Osteocyte (in vitro differentiated cells): ENCODE measurements at places on chromosomes 1 and 21. TPM values are rescaled to one million over a fixed set of nuclear protein-coding genes. Genes with fewer than 3 reads are reported as not detected.
A peak's percentile ranks its signal among the peaks of the same experiment; 100 is the strongest.

Gene ETV3L
- not detected in 2 replicates for total RNA-seq

Gene FCRL5
- total RNA-seq = not detected in 2 replicates

- DNase-seq = no peak
Observed at GRCh38 chr1:89087241-89087640, 22.2 kb upstream of the GBP1 start.

Gene ANGPTL1
- 0.43 and 0.57 TPM in 2 replicates for total RNA-seq

GRCh38 chr1:66357478-66358197, 176.3 kb upstream of the SGIP1 start:
- DNase-seq = no peak

GRCh38 chr1:207069061-207069460, 16.0 kb downstream of the PFKFB2 start:
- no peak for DNase-seq

GRCh38 chr1:170594066-170594626, 62.2 kb downstream of the GORAB start:
- DNase-seq = no peak

Gene AADACL4
- total RNA-seq = not detected in 2 replicates

- no peak for DNase-seq
Observed at GRCh38 chr21:36027347-36027746, 33.0 kb downstream of the SETD4 start.

DNA sequence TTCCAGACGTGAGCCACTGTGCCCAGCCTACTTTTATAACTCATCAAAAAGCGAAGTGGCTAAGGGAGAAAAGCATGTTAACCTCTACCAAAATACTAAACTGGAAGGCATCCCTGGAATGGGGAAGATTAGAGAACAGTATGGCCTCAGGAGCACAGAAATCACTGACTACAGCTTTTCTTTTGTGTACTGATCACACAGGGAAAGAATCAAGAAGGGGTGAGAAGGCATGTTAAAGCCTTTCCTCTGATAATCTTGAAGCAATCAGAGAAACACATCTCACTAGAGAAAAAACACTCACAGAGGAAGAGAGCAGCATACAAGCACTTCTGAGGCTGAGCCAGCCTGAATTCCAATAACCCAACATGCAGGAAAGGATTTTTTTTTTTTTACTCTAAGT, 10.7 kb downstream of the PCAT6 start:
- DNase-seq = no peak

Gene MATN1
- total RNA-seq = 0.39 and 0.99 TPM in 2 replicates

GRCh38 chr1:84800090-84801073, 92.6 kb downstream of the LPAR3 start:
- no peak for DNase-seq

Gene PCAT6
- total RNA-seq = 3.8 and 5.2 TPM in 2 replicates

- DNase-seq = no peak
Observed at GRCh38 chr1:39657923-39658485, 13.9 kb downstream of the NT5C1A start.

GRCh38 chr1:163656095-163656759, 334.5 kb downstream of the NUF2 start:
- no peak for DNase-seq

Gene EFHD2
- total RNA-seq = 20.3 and 21.9 TPM in 2 replicates

- no peak for DNase-seq
Observed at GRCh38 chr1:111236806-111237205, 9.3 kb downstream of the CHI3L2 start.

DNA sequence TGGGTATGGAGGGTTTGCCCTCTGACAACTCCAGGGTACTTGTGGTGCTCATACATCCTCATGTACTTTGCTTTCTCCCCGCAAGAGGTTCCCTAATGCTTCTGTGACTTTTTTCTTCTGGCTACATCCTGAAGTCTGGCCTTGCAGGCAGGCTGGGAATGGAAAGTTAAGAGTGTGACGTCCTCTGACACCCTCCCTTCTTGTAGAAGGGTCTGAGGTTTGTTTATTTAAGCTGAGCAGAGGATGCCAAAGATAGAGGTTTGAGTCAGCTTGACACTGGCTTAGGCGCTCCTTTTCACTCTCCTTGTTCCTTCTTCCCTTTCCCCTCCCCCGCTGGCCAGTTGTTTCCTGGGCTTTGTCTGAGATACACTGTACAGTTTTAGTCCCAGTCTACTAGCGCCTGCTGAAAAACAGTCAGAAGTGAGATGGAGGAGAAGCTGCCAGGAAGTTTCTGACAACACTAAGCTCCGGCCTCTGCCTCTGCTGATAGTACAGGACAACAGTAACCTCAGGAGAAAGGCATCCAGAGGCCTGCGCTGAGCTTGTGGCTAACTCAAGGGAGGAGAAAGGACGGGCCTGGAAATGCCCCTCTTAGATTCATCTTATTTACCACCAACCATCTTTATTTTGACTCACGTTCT, at the start of gene MACF1:
Gene MACF1, plus strand, starts transcription at position 255 of the 641 bp plus-strand sequence. Its CDS starts 328 bp downstream, at position 583.
- DNase-seq = no peak

- no peak for DNase-seq
Observed at GRCh38 chr1:88659552-88659951, 24.5 kb upstream of the PKN2 start.

Gene RGS13
- not detected in 2 replicates for total RNA-seq

- DNase-seq = no peak
Observed at GRCh38 chr1:38624336-38625039, 235.1 kb downstream of the RRAGC start.

DNA sequence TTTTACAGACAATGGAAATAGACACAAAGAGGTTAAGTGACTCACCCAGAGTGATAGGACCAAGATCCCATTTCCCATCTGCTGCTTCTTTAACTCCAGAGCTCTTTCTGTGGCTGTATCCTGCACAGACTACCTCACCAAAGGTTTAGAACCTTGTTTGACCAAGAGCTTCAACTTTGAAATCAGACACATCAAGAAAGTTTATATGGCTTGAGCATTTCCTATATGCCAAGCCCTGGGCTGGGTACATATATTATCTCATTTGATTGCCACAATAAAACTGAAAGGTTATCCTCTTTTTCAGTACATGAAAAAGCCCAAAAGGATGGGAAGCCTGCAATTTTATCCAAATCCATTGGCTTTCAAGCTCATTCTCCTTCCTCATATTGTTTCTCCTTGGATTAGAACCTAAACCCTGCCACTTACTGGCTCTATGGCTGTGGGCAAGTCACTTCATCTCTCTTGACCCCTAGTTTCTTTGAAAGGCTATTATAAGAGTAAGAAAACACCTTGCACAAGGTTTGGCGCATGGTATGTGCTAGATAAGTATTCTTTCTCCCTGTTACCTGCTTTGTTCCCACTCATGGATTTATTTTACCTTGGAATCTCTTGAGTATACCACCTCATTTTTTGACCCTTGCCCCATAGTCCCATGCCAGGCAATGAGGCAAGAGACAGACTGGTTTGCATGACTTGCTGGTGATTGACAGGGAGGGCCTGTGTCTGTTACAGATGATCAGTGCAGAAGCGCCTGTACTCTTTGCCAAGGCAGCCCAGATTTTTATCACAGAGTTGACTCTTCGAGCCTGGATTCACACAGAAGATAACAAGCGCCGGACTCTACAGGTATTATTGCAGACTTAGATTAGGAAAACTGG, 34.5 kb upstream of the KCNQ4 start:
- DNase-seq = no peak

DNA sequence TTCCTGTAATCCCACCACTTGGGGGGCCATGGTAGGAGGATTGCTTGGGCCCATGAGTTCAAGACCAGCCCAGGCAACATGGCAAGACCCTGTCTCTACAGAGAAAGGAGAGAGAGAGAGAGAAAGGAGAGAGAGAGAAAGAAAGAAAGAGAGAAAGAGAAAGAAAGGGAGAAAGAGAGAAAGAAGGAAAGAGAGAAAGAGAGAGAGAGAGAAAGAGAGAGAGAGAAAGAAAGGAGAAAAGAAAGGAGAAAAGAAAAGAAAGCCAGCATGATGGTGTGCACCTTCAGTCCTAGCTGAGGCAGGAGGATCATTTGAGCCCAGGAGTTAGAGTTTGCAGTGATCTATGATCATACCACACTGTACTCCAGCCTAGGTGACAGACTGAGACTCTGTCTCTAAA, 82.8 kb downstream of the DISP3 start:
- DNase-seq = no peak

GRCh38 chr1:46757956-46758528, 39.1 kb upstream of the EFCAB14 start:
- no peak for DNase-seq

DNA sequence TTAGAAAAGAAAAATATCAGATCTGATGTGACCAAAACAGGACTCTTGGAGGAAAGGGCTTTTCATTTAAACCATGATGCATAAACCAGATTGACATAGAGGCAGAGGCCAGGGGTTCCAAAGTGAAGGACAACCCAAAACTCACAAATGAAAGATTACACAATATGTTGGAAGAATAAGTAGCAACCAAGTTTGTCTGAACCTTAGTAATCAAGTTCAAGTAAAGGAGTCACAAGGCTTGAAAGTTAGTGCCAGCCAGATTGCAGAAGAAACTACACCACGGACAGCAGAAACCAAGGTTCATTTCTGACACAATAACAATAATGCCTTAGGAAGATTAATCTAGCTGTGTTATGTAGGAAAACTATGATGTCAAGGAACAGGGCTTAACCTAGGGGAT, 124.6 kb downstream of the ZC3H11B start:
- no peak for DNase-seq

- DNase-seq = no peak
Observed at GRCh38 chr1:41653574-41653973, 169.1 kb upstream of the EDN2 start.

- no peak for DNase-seq
Observed at GRCh38 chr21:17612023-17612564, 607 bp downstream of the BTG3 start.

Gene A3GALT2
- 0.35 TPM in 1 of 2 replicates, not detected in the other for total RNA-seq

- no peak for DNase-seq
Observed at GRCh38 chr1:150271291-150271959, 1.2 kb upstream of the C1orf54 start.

- no peak for DNase-seq
Observed at GRCh38 chr21:34878940-34879339, 170.2 kb downstream of the RUNX1 start.

DNA sequence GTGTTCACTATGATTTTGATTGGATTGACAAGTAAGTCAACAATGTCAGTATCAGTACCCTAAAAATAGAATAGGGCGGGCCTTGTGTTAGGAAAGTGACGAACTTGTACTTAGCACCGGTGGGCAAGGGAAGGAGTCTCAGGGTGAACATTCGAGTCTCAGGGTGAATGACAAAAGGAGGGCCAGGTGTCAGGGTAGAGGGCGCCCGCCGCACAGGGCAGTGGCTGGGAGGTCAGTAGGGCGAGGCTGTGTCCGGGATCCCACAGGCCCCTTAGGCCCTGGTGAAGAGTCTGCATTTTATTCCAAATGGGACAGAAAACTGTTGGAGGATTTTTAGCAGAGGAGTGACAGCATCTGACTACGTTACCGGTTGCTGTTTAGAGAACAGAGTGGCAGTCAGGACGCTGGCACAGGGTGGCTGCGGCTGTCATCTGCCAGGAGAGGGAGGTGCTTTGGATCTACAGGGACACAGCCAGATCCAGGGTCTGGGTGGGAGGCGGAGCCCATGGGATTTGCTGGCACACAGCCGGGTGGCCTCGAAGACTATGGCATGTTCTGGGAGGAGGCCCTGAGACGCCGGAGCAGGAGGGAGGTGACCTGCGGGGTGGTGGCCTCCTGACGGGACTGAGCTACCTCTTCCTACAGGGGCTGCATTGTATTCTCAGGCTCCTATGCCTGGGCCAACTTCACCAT, 11.0 kb downstream of the AGTRAP start:
- no peak for DNase-seq

GRCh38 chr21:42850866-42851391, 28.4 kb downstream of the WDR4 start:
- peak; percentile 83 for DNase-seq

DNA sequence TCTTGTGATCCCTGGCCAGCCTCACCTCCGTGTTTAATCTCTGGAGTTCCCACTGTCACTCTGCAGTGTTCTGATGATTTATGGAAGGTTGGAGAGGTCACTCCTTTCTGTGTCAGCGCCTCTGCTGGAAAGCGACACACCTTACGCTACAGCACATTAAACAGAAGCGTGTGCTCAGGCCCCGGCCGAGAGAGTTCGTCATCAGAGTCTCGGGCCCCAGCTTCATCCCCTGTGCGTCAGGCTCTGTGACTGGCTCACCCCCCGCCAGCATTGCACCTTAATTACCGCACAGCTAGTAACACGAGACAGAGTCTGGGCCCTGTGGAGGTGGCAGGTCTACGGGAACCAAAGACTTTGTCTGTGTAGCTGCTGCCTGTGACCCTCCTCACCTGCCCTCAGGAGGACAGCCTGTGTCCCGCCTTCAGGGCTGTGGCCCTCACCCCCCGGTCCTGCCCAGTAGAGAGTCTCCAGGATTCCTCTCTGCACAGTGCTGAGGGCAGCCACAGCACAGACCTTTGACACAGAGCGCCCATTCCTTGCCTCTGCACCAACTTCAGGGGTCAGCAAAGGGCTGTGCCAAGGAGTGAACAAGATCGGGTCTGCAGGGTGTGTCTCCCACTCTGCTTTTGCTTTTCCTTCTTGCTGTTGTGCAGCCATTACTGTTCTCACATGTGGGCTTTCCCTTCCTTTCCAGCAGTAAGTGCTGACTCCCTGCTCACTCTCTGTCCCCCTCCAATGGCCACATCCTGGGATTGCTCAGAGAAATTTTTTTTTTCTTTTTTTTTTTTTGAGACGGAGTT, 157.6 kb downstream of the PGBD5 start:
- DNase-seq = no peak

DNA sequence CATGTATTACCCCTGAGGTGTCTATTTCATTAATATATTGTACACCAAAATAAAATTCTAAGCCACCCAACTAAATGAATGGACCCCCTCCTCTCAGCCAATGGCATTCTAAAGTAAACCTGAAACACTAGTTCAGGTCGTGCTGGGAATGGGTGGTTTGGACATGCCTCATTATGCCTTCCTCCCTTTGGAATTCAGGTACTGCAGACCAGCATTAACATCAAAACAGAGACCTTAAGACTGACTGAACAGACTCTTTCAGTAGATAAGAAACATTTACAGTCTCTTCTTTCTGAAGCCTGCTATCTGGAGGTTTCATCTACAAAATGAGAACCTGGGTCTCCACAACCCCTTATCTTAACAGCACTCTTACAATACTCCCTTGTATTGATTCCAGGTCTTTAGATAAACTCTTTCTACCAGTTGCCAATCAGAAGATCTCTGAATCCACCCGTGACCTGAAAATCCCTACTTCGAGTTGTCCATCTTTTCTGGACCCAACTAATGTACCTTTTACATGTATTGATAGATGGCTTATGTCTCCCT, 93.6 kb downstream of the PKN2 start:
- no peak for DNase-seq
